ENCODE measurements at places on chromosomes 3 and 15.

DNA sequence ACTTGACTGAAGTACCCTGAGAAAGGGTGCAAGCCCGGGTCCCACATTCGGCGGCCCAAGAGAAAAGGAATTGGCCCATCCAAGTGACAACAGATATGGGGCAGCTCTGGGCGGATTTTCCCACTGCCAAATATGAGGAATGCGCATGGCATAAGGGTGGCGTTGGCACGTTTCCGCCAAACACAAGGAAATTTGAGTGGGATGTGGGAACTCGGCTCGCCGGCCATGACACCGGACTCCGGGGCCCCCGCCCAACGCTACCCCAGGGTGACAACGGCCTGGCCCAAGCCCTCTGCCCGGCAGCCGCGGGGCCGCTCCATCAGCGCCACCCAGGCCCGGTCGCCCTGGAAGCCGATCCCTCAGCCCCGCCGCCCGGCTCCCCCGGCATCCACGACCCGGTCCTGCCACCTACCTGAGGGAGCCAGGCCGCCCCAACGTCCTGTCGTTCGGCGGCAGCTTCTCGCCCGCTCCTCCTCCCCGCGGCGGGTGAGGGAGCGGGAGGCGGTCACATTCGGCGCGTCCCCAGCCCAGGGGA, 449 bp downstream of the RAF1 start:
- DNase-seq: no peak

DNA sequence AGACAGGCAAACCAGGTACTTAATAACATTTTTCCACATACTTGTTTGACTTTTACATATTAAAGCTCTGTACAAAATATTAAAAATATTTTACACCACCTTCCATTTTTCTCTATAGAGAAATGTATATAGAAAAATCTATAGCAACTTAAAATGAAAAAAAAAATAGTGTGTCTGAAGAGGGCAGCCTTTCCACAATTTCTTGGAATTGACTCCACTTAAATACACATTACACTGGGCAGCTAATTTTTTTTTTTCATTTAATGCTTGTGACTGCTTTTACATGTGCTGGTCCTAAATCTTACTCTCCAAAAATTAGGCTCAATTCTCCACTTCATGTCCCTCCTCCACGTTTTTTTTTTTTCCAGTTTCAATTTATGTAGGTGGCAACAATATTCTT, 427.0 kb upstream of the RBMS3 start:
- DNase-seq: no peak

GRCh38 chr3:37384117-37384516, 209.7 kb upstream of the LRRFIP2 start:
- DNase-seq: no peak

GRCh38 chr15:74821091-74821789, 5.2 kb upstream of the CPLX3 start:
- no peak for DNase-seq

Data from stimulated activated CD8-positive, alpha-beta memory T cell treated with anti-CD3 and anti-CD28 coated beads, Interleukin-7, amount 100 ng/mL, for 24 hours (primary cell).